NCI-H1105 treated with DMSO at 0.1 percent for 48 hours (cell line): ENCODE measurements at places on chromosomes 16 and 17.

- DNase-seq = no peak
Observed at GRCh38 chr17:27634776-27635175, 3.8 kb downstream of the LGALS9 start.

GRCh38 chr16:77943801-77944200, 78.5 kb upstream of the CLEC3A start:
- peak; percentile 92 for DNase-seq

DNA sequence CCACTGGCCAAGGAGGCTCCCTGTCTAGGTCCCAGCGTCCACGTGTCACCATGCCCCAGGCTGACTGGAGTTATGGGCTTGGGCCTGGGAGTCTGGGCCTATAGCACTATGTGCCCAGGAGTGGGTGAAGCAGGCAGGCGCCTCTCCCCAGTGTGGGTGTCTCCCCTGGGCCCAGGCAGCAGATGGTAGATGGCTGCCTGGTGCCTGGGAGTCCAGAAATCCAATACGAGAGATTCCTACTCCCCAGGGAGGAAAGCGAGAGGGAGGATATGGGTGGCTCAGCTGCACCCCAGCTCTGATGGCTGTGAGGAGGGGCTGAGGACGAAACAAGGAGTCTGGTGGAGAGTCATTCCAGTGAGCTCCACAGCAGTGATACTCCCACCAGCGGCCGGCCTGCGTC, 5.0 kb downstream of the KCNH6 start:
- DNase-seq = no peak

DNA sequence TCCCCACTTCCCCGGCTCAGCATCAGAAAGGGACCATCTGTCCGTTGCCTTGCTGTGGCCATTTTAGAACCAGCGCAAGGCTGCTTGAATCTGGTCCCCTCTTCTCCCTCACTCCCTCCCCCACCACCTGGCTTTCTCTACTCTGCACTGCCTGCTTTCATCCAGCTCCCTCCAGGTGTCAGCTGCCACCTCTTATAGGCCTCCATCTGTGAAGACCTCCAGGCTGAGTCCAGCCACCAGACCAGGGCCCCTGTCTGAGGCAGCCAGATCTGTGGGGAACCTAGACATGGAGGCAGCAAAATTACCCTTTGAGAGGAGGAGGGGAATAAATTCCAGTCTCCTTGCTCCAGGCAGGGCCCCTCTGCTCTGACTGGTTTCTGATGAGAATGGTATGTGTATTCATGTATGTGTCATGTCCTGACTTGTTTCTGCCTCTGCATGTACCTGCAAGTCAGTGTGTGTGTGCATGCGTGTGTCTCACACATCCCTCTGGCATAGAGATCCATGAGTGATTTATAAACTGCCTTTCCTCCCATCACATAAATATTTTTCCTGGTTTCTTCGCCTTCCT, 21.1 kb downstream of the MINK1 start:
- DNase-seq = peak; percentile 27

- DNase-seq = no peak
Observed at GRCh38 chr16:77763994-77764393, 24.4 kb upstream of the VAT1L start.

DNA sequence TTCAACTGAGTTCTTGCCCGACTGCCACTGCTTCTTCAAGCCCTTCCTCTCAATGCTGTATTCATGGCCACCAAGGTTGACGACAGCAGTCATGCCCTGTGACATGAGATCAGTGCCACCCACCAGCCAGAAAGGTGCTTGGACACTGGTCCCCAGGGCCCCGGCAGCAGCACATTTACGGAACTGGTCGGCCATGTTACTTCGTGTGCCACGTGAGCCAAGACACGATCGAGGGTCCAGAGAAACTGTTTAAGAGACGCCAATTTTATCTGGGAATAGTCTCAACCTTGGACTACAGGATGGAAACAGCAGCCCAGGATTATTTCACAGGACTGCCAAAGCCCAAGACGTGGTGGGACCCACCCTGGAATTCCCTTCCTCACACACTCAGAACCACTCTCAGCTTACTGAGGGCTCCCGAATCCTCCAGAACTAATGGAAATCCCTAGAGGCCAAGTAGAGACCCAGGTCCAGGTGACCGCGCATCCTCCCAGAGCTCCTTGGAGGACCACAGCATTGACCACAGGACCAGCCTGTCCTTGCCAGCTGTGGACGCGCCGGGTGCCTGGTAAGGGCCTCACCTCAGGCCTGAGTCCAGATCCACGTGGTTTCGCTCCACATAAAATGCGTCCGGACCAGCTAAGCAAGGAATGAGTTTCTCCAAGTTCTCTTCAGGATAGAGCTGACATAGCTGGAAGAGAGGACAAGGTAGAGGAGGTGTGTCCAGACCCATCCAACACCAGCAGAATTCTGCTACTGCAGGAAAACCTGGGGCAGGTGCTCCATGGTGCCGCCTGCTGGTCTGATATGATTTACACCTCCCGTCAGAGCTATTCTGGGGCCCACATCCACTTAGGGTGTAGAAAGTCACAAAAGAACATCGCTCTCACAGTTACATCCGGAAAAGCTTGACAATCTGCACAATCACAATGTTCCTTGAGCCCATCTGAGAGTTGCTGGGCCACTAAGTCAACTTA, 28.2 kb downstream of the MAP1LC3B start:
- DNase-seq = no peak

- no peak for DNase-seq
Observed at GRCh38 chr17:1645207-1646171, at the start of gene SCARF1. TSS of gene SCARF1 (minus strand) at chr17:1645732. CDS start at chr17:1645697, 35 bp downstream.

DNA sequence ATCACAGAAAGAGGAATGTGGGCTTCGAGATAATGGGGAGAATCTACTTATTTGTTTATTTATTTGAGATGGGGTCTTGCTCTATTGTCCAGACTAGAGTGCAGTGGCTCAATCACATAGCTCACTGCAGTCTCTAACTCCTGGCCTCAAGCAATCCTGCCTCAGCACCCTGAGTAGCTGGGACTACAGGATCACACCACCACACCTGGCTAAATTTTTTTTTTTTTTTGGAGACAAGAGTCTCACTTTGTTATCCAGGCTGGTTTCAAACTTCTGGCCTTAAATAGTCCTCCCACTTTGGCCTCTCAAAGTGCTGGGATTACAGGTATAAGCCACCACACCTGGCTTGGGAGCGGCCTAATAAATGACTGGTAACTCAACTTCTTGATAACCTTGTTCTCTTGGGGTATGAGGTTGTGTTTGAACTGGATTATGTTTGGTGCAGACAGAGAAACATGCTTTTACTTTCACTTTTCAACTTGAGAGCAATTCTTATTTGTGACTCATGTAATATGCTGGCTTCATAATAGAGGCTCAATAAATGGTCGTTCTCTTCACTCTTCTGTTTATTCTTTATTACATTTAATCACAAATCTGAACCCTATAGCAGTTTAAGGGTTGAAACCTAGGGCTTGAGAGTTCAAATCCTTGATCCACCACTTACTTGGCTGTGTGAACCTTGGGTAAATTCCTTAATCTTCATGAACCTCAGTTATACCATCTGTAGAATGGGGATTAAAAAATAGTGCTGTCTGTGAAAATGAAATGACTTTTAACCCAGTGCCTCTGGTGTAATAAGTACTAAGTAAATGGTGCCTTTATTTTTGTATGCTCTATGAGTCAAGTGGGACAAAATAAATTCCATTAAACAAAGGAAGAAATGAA, 129.1 kb upstream of the HS3ST2 start:
- no peak for DNase-seq

DNA sequence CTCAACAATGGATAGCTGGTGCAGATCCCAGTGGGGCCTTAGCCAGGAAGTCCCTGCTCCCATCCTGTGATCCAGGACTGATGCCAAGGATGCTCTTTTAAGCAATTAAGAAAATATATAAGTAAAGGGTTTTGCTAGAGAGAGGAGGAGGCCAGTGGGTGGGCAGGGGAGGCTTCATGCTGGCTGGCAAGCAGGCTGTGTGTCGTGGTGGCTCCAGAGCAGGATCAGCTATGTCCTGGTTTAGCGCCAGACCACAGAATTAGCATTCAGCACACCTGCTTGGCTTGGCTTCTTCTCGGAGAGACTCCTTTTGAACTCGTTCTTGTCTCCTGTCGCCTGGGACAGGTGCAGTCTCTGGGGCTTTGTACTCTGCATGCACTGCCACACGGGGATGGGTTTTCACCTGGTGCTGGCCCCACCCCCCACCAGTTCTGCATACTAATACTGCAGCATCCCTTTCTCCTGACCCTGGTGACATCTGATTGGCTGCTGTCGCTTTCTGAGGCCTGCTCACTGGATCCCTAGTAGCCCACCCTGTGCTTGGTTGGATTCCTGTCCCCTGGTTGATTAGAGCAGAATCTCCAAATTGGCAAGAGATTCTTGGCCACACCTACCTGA, 66.1 kb downstream of the PLD6 start:
- peak; percentile 98 for DNase-seq

GRCh38 chr17:58414596-58414997, 2.7 kb downstream of the RNF43 start:
- peak; percentile 41 for DNase-seq

DNA sequence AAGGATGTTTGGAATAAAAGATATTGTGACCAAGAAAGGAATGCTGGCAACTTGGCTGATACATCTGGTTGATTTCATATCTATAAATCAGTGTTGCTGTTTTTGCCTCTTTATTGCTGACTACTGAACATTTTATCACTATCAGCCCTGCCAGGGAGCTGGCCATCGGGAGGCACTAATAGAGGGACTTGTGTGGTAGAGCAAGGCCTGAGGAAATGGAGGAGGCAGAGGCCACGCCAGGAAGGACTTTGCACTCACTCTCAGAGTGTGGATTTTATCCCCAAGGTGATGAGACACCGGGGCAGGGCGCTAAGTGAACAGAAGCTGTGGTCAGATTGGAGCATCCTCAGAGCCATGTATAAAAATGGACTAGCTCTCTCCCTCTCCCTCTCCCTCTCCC, 9.3 kb upstream of the CYB561 start:
- no peak for DNase-seq

GRCh38 chr17:79563237-79564013, 47.4 kb downstream of the RBFOX3 start:
- no peak for DNase-seq

- no peak for DNase-seq
Observed at GRCh38 chr17:82302991-82303943, 14.1 kb downstream of the CD7 start.

DNA sequence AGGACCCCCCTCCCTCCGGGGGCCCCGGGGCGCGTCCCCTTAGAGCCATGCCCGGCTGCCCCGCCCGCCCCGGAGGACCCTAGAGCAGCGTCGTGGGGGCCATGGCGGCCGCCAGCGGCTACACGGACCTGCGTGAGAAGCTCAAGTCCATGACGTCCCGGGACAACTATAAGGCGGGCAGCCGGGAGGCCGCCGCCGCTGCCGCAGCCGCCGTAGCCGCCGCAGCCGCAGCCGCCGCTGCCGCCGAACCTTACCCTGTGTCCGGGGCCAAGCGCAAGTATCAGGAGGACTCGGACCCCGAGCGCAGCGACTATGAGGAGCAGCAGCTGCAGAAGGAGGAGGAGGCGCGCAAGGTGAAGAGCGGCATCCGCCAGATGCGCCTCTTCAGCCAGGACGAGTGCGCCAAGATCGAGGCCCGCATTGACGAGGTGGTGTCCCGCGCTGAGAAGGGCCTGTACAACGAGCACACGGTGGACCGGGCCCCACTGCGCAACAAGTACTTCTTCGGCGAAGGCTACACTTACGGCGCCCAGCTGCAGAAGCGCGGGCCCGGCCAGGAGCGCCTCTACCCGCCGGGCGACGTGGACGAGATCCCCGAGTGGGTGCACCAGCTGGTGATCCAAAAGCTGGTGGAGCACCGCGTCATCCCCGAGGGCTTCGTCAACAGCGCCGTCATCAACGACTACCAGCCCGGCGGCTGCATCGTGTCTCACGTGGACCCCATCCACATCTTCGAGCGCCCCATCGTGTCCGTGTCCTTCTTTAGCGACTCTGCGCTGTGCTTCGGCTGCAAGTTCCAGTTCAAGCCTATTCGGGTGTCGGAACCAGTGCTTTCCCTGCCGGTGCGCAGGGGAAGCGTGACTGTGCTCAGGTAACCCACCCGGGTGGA, 759 bp downstream of the ALKBH5 start:
- DNase-seq = peak; percentile 25

GRCh38 chr16:80197741-80198201, 343.0 kb upstream of the DYNLRB2 start:
- DNase-seq = no peak

DNA sequence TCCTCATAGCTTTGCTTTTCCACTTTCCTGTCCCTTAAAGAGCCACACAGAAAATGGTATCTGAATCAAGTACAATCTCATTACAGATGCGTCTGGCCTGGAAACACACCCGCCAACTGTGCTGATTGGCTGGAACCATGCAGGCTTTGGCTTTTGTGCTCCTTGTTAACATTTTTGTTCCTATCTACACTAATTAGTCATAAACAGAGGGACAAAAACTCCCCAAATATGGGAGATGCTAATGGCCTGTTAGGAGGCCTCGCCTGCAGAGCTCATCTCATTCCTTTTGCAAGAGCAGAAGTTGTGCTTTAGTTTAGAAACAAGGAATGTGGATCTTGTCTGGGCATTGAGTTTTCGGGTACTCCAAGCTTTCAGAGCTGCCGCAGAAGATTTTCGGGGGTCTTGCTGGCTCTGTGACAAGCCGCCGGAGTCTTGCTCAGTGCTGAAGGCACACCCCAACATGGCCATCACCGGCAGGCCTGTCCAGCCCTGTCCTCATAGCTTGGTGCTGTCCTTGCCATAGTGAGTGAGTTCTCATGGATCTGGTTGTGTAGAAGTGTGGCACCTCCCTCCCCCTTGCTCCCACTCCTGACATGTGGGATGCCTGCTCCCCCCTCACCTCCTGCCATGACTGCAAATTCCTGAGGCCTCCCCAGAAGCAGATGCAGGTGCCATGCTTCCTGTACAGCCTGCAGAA, 69.8 kb downstream of the METRNL start:
- DNase-seq = no peak

GRCh38 chr16:54034684-54035083, 251.9 kb downstream of the IRX3 start:
- no peak for DNase-seq

DNA sequence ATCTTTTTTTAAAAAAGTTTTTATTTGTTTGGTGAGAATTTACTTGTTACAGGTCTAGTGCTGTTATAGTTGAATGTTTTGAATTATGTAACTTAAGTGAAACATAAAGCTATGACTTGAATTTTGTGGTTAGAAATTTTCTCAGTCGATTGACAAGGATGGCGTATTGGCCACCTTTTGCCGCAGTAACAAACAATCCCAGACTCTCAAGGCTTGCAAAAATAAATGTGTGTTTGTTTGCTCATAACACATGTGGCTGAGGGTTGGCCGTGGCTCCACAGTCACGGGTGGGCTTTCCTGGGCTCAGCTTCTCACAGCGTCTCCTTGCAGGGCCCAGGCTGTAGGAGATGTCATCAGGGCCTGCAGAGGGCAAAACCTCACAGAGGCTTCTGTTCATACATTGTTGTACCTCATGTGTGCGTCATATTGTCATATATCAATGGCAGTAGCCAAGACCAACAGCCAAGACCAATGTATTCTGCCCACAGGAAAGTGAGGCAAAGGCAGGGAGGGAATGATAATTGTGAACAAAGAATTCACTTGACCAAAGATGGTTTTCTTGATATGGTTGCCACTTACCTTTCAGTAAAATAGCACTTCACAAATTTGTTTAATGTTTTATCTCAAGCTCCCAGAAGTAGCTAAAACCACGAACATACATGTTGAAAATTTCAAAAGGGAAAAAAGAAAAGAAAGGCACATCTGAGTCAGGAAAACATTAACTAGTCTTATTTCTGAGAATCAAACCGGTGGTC, 93.5 kb downstream of the WWOX start:
- DNase-seq = no peak

GRCh38 chr16:31127182-31127581, 8.3 kb downstream of the PRSS8 start:
- DNase-seq = no peak

GRCh38 chr17:31521632-31522283, 130.3 kb downstream of the RAB11FIP4 start:
- DNase-seq = no peak
